ENCODE measurements at places on chromosomes 6 and 20.

DNA sequence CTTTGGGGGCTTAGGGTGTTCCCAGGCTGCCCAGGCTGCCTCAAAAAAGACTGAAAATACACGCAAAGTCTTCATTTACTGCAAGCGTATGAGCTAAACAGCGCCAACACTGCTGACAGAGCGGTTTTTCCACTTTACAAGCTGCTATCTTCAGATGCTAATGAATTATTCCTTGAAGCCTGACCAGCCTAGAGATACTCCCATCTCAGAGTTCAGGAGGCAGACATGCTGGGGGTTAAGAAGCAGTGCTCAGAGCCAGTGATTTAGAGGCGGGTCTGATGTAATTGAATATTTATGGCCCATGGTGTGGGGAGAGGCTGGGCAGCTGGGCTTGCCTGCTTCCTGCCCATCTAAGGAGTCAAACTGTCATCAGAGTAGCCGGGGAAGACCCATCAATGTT lies 241.4 kb downstream of the SLC24A3 start:
- no peak overlapping the region for H3K4me3 ChIP-seq
- H3K27ac ChIP-seq, result no peak overlapping the region
- H3K27me3 ChIP-seq, result no peaks in the 10 kb centered on the region
- no peak for DNase-seq
- H3K36me3 ChIP-seq, result no peaks in the 10 kb centered on the region

GRCh38 chr20:38135651-38136420 lies 29.2 kb downstream of the TGM2 start:
- no peak overlapping the region for H3K27ac ChIP-seq
- DNase-seq, result no peak
- H3K27me3 ChIP-seq, result no peaks in the 10 kb centered on the region

GRCh38 chr20:63576311-63576710 lies 2.3 kb upstream of the HELZ2 start:
- DNase-seq, result no peak
- peaks cover 31% of the 10 kb centered on the region for H3K4me1 ChIP-seq
- no peak overlapping the region for H3K4me3 ChIP-seq
- H3K27ac ChIP-seq, result no peak overlapping the region
- H3K27me3 ChIP-seq, result no peaks in the 10 kb centered on the region

DNA sequence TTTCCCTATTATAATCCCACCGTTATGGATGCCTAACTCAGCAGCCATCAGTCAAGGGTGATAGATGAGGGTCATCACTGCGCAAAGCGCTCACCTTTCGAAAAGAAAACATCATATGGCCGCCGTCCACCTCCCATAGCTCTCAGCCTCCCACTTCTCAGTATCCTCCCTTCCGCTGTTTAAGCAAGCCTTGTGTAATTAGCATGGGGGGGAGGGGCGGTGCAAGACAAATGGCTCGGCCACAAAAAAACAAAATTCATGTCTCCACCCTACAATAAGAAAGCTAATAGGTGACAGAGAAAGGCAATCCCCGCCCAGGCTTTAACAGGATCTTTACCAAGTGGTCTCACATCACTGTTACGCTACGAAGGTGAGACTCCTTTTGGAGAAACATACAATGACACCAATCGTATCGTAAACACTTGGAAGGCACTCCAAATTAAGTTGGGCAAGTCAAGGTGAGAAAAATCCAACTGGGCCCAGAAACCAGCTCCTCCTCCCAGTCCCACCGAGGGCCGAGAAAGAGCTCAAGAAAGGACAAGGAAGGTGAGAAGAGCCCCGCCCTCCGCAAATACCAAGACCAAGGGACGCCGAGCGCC lies 645 bp downstream of the DDX39B start:
- H3K27ac ChIP-seq, result peak overlapping the region; percentile 96
- H3K4me3 ChIP-seq, result peak overlapping the region; percentile 98
- peaks cover 41% of the 10 kb centered on the region for H3K36me3 ChIP-seq
- H3K27me3 ChIP-seq, result no peaks in the 10 kb centered on the region
- H3K4me1 ChIP-seq, result peaks cover 49% of the 10 kb centered on the region
- peak; percentile 93 for DNase-seq

- H3K27ac ChIP-seq, result no peak overlapping the region
- no peak for DNase-seq
- H3K27me3 ChIP-seq, result no peaks in the 10 kb centered on the region
- no peak overlapping the region for H3K4me3 ChIP-seq
- H3K36me3 ChIP-seq, result no peaks in the 10 kb centered on the region
- H3K4me1 ChIP-seq, result no peaks in the 10 kb centered on the region
These were observed 183.1 kb downstream of the NFATC2 start for GRCh38 chr20:51359401-51359800.

- H3K36me3 ChIP-seq, result peaks cover 35% of the 10 kb centered on the region
- no peak overlapping the region for H3K27ac ChIP-seq
- DNase-seq, result no peak
- H3K4me1 ChIP-seq, result no peaks in the 10 kb centered on the region
These were observed 33.4 kb downstream of the PLN start for GRCh38 chr6:118581489-118581959.

GRCh38 chr20:58073945-58074856 lies 154.3 kb downstream of the ANKRD60 start:
- no peaks in the 10 kb centered on the region for H3K4me1 ChIP-seq
- no peak overlapping the region for H3K27ac ChIP-seq
- H3K27me3 ChIP-seq, result no peaks in the 10 kb centered on the region

DNA sequence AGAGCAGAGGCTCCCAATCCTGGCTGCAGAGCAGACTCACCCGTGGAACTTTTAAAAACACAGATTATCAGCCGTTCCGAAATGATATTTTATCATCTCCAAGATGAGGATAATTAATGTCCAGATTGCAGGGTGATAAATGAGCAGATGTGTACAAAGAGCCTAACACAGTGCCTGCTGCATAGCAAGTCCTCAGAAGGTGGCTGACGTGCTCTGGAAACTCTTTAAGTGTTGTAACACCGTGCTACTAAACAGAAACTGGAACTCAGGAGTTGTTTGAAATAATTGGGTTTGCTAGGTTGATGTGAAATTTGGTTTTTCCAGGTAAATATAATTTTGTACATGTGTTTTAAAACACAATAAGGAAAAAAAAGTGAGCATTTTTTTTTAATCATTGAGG lies 118.0 kb downstream of the ARMC2 start:
- H3K27me3 ChIP-seq, result no peaks in the 10 kb centered on the region
- DNase-seq, result no peak
- H3K4me1 ChIP-seq, result no peaks in the 10 kb centered on the region
- no peaks in the 10 kb centered on the region for H3K36me3 ChIP-seq

- H3K27me3 ChIP-seq, result peaks cover 45% of the 10 kb centered on the region
- DNase-seq, result peak; percentile 70
- H3K27ac ChIP-seq, result no peak within 1 kb of the TSS
- H3K4me3 ChIP-seq, result peak within 1 kb of the TSS; percentile 81
- peaks cover 24% of the 10 kb centered on the region for H3K4me1 ChIP-seq
These were observed at the start of gene DCBLD1 for GRCh38 chr6:117482240-117483003. Gene DCBLD1, plus strand, starts transcription at chr6:117482674. Its CDS starts 108 bp downstream, at chr6:117482782.

- H3K27me3 ChIP-seq, result no peaks in the 10 kb centered on the region
- DNase-seq, result no peak
- H3K4me1 ChIP-seq, result peaks cover 12% of the 10 kb centered on the region
- no peak overlapping the region for H3K4me3 ChIP-seq
These were observed 623 bp downstream of the MYBL2 start for GRCh38 chr20:43667341-43668132.

GRCh38 chr6:17299222-17299621 lies 18.1 kb downstream of the RBM24 start:
- no peak for DNase-seq
- no peaks in the 10 kb centered on the region for H3K4me1 ChIP-seq
- no peaks in the 10 kb centered on the region for H3K27me3 ChIP-seq

GRCh38 chr6:121726596-121726995 lies 291.1 kb downstream of the GJA1 start:
- no peaks in the 10 kb centered on the region for H3K27me3 ChIP-seq
- H3K27ac ChIP-seq, result no peak overlapping the region
- no peak overlapping the region for H3K4me3 ChIP-seq
- no peak for DNase-seq
- no peaks in the 10 kb centered on the region for H3K4me1 ChIP-seq

DNA sequence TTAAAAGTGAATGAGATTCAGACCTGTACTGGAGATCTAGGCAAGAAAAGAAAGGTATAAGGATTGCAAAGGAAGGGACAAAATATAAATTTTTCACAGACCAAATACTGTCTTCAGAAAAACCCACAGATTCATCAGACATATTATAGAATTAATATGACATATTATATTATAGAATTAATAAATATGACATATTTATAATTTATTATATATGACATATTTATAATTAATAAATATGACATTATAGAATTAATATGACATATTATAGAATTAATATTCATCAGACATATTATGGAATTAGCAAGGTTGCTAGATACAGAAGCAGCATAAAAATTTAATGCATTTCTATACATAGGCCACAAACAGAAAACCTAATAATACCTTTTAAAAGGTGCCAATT lies 44.7 kb upstream of the GNRH2 start:
- no peak for DNase-seq
- peaks cover 26% of the 10 kb centered on the region for H3K36me3 ChIP-seq
- H3K4me3 ChIP-seq, result no peak overlapping the region
- H3K27ac ChIP-seq, result no peak overlapping the region

GRCh38 chr20:61357119-61357518 lies 105.1 kb downstream of the CDH4 start:
- no peak for DNase-seq
- H3K27ac ChIP-seq, result no peak overlapping the region
- H3K36me3 ChIP-seq, result no peaks in the 10 kb centered on the region
- H3K4me3 ChIP-seq, result no peak overlapping the region

- H3K36me3 ChIP-seq, result no peaks in the 10 kb centered on the region
- peaks cover 6% of the 10 kb centered on the region for H3K27me3 ChIP-seq
- DNase-seq, result no peak
- peaks cover 3% of the 10 kb centered on the region for H3K4me1 ChIP-seq
- no peak overlapping the region for H3K27ac ChIP-seq
- H3K4me3 ChIP-seq, result no peak overlapping the region
These were observed 37.6 kb upstream of the ANGPT4 start for GRCh38 chr20:953742-954141.

DNA sequence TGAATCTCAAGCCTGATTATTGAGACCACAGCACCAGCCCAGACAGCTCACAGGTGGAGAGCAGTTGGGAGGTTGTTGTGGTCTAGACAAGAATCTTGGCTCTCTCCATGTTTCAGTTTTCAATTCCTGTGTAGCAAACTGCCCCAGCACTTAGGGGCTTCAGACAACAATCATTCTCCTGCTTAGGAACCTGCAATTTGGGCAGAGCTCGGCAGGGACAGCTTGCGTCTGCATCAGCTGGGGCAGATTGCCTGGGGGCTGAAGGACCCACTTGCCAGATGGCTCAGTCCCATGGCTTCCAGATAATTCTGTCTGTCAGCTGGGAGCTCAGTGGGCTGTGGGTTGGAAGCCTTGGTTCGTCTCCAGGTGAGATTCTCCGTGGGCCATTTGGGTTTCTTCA lies 6.9 kb downstream of the TGM6 start:
- H3K4me3 ChIP-seq, result no peak overlapping the region
- DNase-seq, result no peak
- no peaks in the 10 kb centered on the region for H3K36me3 ChIP-seq
- no peaks in the 10 kb centered on the region for H3K27me3 ChIP-seq
- H3K27ac ChIP-seq, result no peak overlapping the region
- H3K4me1 ChIP-seq, result no peaks in the 10 kb centered on the region

GRCh38 chr6:61887423-61887822 lies 398.6 kb downstream of the KHDRBS2 start:
- no peak for DNase-seq
- no peaks in the 10 kb centered on the region for H3K4me1 ChIP-seq
- H3K4me3 ChIP-seq, result no peak overlapping the region
- no peaks in the 10 kb centered on the region for H3K27me3 ChIP-seq
- no peaks in the 10 kb centered on the region for H3K36me3 ChIP-seq
- no peak overlapping the region for H3K27ac ChIP-seq

DNA sequence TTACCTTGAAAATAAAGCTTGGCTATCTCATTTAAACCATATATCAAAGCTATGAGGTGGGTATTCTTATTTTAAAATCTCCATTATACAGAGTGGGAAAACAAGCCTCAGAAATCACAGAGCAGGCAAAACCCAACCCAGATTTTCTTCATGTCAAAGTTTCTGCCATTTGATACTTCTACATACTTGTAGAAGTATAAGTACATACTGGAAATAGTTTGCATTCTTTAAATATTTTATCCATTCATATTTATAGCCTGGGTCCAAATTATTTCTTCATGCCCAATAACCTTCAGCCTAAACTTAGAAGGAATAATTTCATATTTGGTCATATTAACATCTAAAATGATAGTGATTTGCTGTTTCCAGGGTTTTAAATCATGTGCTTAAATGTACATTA lies 61.8 kb downstream of the MLIP start:
- H3K36me3 ChIP-seq, result no peaks in the 10 kb centered on the region
- no peak for DNase-seq
- H3K27me3 ChIP-seq, result no peaks in the 10 kb centered on the region
- H3K4me1 ChIP-seq, result no peaks in the 10 kb centered on the region

Data from CD4-positive, CD25-positive, alpha-beta regulatory T cell (primary cell).